ENCODE measurements at places on chromosomes 7 and 10.

DNA sequence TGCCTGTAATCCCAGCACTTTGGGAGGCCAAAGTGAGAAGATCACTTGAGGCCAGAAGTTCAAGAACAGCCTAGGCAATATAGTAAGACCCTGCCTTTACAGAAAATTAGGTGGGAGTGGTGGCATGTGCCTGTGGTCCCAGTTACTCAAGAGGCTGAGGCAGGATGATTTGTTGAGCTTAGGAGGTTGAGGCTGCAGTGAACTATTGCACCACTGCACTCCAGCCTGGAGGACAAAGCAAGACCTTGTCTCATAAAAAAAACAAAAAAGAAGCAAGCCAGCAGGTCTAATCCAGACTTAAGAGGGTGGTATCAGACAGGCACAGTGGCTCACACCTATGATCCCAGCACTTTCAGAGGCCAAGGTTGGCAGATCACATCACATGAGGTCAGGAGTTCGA is 24.5 kb upstream of the KCTD7 start:
- DNase-seq = no peak

DNA sequence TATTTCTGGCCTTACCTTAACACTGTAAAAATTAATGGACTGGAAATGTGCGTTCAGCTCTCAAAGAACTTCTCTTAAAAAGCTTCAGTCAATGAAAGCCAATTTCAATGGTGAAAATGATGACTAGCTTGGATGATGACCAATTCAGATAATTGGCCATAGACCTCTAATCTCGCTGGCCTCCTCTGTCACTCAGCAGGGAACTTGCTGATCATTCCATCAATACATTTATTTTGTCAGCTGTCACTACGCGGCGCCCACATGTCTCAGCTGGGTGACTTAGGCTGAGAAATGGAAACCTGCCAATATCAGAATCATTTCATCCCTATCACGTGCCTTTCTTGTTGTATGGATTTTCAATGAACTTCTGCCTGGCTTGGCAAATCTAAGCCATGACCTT is 673.0 kb upstream of the AUTS2 start:
- no peak for DNase-seq

DNA sequence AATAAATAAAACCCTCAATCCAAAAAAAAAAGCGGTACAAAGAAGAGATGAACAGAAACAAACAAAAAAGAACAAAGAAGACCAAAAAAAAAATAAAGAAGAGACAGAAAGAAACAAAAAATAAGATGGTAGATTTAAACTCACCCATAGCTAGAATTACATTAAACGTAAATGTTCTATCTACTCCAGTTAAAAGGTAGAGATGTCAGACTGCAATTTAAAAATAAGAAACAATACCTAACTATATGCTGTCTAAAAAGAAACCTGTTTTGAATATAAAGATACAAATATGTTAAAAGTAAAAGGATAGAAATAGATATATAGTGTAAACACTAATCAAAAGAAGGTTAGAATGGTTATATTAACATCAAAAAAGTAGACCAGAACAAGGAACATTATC is 31.7 kb upstream of the ANAPC16 start:
- DNase-seq = no peak

DNA sequence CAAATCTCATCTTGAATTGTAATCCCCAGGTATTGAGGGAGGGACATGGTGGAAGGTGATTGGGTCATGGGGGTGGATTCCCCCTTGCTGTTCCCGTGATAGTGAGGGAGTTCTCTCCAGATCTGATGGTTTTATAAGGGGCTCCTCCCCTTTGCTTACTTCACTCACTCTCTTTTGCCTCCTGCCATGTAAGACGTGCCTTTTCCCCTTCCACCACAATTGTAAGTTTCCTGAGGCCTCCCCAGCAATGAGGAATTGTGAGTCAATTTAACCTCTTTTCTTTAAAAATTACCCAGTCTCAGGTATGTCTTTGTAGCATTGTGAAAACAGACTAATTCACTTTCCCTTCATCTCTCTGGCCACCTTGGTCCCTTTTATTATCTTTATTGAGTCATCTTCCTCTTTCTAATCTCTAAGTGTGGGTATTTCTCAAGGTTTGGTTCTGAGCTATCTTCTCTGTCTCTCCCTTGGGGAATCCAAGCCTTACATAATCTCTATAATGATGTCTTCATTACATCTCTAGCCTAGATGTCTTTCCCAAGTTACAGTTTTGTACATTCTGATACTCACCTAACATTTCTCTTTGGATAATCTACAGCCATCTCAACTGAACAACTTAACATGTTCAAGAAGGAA is 99.1 kb upstream of the JCAD start:
- no peak for DNase-seq

DNA sequence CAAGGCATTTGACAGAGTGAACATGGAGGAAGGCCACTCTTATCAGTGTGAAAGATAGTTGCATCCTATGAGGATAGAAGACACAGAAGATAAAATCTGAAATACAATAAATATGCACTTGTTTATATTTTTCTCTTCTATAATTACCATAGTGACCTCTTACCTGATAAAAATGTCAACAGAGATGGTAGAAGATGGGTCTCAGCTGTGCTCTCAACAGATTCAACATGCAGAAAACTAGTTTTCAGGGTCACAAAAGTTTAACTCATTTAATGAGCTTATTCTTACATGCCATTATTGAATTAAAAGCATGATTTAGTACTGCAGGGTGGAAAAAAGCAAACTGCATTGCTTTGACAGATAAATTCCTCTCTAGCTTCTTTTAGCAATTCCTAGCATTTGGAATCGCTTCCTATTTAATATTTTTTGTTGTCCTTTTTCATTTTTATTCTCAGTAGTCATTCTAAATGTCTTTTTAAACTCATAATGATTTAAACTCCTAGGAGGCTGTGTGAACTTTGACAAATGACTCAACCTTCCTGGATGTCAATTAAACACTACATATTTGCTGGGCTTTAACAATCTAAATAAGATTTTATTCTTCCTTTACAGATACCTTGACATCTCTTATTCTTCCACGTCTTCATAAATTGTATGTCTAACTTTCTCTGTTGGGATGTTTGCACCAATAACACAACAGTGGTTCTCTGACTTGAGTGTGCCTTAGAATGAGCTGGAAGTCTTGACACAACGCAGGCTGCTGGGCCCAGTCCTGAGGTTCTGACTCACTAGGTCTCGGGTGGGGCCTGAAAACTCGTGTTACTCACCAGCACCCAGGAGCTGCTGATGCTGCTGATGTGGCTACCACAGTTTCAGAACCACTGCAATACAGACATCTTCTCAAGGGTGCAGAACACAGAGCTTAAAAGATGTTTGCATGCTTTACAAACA is 565.5 kb upstream of the IGFBP3 start:
- no peak for DNase-seq

GRCh38 chr7:116777651-116778281 is 84.6 kb upstream of the CAPZA2 start:
- DNase-seq = no peak

DNA sequence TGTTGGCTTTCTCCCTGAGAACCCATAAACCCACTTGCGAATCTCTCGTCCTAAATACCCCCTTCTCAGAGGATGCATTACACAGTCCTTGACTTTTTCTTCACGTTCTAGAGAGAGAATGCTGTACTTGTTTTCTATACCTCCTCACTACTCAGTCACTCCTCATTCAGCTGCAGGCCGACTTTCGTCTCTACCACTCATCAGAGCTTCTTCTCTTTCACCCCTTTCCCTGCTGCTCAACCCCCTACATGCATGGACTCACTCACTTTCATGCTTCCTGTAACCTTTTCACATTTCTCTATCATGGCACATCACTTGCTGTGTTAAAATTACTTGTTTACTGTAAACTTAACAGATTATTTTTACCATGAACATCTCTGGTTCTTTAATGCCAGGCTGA is 19.8 kb downstream of the MDFIC start:
- no peak for DNase-seq

DNA sequence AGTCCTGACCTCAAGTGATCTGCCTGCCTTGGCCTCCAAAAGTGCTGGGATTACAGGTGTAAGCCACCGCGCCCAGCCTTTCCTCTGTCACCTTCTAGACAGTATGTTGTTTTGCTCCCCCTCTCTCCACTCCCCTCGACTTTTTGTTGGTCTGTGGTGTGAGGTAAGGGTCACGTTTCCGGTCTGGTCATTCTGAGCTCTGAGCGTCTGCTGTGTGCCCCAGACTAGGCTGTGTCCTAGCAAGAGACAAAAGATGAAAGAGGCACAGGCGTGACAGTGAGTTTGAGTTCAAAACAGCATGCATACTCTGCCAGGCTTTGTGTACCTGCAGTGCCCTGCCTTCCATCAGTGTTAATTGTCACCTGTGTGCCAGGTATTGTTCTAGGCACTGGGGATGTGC is 87.4 kb upstream of the PPIF start:
- no peak for DNase-seq

DNA sequence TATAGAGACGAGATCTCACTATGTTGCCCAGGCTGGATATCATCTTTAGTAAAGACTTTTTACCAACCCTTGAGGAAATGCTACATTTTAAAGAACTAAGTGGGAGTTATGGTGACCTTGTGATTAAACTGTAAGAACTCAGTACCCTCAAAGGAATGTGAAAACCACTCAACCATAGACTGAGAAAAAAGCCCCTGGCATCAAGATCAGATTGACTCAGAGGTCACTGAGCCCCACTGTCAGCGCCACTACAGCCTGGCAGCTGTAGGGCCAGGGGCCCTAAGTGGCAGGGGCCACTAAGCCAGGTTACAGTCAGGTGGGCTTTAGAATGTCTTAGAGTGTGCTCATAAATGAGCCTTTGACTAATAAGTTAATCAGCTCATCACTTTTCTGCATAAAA is 55.9 kb downstream of the APBB1IP start:
- DNase-seq = no peak

DNA sequence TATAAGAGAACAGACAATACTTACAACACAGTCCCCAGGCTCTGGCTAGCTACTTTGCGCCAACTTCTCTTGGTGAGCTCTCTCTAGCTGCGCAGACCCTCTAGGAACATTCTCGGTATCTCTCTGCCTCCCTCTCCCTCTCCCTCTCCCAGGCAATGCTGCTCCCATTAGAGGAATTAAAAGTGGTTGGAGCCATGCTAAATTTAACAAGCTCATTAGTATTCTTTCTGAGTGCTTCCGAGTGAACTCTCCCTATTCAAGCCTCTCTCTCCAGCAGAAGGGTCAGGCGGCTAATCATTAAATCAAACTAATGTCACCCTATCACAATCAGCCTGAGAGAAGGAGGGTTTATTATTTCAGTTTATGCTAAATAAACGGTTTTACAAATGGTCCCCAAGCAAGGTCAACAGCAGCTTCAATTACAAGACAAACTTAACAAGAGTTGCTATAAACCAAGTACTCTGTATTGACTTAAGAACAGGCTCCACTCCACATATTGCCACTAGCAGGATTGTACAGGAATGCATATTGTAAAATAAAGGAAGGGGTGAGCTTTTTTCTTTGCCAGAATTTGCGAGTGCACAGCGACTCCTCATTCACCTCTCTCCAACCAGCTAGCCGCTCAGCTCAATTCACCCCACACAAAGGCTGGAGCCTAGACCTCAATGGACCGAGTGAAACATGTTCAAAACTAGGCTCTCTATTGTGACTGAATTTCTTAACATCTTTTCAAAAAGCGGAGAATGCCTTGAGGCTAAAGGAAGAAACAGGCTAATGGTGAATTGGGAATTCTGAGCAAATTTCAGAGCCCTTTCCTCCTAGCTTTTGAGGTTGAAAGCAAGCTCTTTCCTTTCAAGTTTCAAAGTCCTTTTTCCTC is 84.4 kb downstream of the GLI3 start:
- no peak for DNase-seq

DNA sequence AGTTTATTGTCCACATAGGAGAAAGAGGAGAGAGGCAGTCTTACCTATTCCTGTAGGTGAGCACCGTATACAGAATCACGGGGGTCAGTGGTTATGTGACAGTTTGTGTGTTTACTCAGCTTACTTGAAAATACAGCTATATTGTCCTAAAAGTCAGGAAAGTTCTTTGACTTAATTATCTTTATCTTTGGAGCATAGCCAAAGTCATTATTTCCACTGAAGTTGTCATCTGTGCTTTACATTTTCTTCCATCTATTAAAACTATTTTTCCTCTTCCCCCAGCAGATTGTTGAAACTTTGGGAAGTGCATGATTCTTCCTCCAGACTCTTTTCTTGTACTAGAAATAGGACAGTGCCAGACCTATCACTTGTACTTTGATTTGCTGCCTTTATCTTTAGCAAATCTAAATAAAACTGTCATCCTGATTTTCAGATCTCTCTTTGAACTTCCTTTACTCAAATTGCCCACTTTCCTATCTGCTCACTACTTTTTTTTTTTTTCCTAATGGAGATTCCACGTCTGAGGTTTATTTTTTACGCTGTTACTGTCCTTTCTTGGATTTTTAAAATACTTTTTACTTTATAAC is 58.3 kb downstream of the TAF3 start:
- no peak for DNase-seq

GRCh38 chr7:158074896-158075632 is 512.6 kb downstream of the PTPRN2 start:
- DNase-seq = no peak

Measured in naive thymus-derived CD8-positive, alpha-beta T cell (primary cell).